CD4-positive, alpha-beta T cell treated with Interleukin-6 at 100 ng/mL for 8 hours (primary cell): ENCODE measurements at places on chromosomes 2 and 18.

GRCh38 chr18:6056171-6056910 is 161.0 kb upstream of the TMEM200C start:
- no peak for DNase-seq

DNA sequence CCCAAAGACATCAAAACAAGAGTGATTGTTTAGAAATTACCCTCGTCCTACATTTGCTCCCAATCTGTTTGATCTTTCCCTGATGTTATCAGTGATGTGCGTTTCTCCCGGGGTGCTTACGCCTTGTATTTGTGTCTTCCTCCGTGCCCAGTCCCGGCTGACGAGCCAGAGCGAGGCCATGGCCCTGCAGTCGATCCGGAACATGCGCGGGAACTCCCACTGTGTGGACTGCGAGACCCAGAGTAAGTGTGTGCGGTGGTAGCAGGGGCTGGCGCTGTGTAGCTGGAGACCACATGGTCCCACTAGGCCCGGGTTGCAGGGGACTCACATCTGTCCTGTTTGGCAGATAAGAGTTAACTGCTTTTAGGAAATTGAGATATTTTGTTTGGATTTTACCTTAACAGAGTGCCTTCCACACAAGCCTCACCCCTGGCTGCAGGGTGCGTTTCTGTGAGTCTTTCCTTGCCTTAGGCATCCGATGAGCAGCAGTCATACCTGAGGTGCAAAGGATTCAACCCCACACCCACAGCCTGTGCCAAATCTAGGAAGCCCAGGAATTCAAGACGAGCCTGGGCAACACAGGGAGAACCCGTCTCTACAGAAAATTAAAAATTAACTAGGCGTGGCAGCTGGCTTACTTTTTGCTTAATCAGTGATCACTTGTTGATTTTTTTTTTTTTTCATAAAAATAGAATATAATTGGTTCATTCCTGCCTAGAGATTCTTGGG is 127.4 kb downstream of the GBX2 start:
- DNase-seq = no peak

DNA sequence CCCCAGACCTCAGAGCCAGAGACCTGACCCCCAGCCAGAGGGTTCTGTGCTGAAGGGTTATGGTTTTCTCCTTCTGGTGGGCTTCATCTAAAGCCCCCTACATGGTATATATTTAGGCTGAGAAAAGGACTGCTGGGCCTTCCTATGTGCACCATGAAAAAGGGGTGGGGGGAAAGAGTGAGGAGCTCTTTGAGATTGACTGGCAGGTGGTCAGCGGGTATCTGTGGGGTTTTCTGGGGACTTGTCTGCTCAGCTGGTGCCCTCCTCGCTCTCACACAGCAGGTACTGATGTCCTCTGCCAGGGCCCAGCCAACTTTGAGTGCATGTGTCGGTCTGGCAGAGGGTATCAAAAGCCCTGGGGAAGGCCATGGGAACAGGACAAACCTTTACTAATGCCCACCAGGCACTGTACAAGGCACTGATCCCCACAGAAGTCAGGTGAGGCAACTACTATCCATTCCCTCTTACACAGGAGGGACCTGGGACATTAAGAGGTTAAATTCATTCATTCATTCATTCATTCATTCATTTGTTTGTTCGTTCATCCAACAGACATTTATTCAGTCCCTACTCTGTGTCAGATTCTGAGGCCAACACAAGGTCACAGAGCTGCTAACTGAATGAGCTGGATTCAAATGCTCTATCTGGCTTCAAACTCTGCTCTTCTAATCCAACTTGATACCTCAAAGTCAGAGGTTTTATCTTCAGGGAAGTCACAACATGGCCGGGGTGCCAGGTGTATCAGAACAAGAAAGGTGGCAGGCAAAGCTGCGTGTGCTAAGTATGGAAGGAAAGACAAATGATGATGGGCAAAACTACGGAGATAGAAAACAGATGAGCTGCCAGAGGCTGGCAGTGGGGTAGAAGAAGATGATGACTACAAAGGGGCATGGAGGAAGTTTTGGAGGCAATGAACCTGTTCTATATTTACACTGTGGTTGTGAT is 44.6 kb downstream of the REEP1 start:
- no peak for DNase-seq

DNA sequence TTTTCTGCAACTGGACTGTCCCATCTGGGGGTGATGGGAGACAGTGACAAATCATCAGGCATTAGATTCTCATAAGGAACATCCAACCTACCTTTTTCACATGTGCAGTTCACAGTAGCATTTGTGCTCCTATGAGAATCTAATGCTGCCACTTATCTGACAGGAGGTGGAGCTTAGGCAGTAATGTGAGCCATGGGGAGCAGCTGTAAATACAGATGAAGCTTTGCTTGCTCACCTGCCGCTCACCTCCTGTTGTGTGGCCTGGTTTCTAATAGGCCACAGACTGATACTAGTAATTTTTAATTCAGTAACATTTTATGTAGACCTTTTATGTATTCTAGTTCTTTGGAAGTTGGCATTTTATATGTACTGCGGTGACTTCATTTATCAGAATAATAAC is 180.1 kb upstream of the SPOPL start:
- DNase-seq = no peak

DNA sequence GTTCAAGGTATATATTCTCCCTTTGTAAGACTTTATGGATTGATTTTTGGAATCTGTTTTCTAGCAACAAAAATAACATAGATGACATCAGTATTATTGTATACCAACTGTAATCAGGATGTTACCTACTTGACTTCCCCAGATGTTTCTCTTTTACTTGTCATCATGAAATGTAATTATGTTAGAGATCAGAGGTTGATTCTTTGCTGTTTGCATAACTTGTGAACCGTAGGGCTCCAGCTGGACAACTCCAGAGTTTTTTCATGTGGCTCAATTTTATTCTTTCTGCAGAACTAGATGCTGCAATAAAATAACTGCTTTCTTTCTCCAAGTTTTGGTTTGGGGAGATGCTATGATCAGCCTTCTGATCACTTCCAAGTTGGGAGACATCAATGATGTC is 58.1 kb downstream of the SPOPL start:
- DNase-seq = no peak

GRCh38 chr2:71545572-71546274 is 92.4 kb downstream of the DYSF start:
- DNase-seq = peak; percentile 22

DNA sequence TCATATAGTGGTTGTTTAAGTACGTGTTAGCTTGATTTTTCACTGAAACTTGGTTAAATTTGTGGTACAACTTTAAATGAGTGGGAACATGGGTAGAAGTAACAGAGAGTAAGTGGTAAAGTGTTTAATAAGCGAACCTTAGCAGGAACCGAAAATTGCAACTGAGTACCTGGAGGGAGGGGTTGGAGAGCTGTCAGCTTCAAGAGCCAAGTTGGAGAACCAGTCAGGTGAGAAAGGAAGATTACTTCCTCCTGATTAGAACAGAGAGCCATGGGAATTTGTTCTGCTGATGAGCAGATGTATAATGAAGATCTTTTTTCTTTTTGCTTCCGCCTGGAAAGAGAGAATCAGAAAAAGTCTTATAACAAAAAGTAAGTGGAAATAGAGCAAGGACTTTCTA is 158.4 kb upstream of the CDH7 start:
- no peak for DNase-seq

DNA sequence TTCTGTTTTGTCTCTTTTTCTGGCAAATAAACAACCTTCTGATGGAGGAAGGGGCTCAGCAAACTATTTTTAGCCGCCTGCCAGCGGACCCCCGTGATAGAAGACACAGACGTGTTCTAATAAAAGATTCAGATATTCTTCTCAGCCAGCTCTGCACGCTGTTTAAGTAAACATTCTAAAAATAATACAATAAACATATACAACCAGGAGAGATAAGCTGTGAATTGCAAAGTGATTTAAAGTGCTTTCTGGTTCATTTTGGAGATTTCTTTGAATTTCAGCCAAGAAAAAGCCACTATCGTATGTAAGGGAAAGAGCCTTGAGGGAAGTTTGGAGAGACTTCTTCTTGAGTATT is 201.3 kb downstream of the EPHA4 start:
- DNase-seq = no peak

GRCh38 chr2:234695981-234696380 is 199.1 kb upstream of the ARL4C start:
- DNase-seq = no peak

DNA sequence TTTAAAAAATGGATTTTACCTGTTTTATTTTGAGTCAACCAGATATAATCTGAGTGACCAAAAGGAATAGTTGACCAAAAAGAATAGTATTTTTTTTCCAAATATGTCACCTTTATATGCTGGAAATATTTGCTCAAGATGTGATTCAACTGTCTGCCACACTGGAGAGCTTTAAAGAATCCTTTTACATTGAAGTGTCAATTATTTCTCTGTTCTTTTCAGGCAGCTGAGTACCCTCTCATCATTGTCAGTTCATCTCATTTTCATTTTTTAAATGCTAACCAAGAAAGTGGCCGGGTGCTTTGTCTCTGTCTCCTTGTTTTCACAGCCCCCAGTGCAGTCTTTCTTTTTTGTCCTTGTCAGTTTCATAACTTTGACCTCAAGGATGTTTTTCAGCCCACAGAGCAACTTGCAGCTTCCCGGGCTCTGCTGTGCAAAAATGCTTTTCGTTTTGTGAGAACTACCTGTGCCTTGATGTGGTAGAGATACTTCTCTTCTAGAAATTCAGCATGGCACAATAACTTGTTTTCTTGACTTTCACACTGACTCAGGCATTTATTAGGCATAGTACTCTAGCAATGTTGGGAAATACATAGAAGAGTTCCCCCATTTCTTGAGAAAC is 23.4 kb upstream of the CERS6 start:
- peak; percentile 61 for DNase-seq

DNA sequence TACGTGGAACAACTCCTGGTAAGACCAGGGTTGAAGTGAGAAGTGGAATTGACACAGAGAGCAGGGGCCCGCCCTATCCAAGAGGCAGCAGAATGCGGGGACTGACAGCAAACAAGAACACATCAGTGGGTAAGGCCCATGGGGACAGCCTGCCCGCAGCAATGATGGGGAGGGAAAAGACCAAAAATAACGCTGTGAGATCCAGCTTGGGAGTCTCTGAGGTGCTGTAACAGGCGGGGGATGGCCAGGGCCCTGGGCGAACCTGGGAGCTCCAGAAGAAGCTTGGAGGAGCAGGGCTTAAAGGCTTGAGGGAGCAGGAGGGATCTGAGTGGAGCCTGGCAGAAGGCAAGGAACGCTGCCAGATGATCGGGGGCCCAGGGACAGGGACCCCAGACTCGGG is 173.4 kb downstream of the TMEM200C start:
- DNase-seq = no peak

- DNase-seq = peak; percentile 71
Measured at GRCh38 chr2:74515981-74516633, 1.9 kb downstream of the TLX2 start.

DNA sequence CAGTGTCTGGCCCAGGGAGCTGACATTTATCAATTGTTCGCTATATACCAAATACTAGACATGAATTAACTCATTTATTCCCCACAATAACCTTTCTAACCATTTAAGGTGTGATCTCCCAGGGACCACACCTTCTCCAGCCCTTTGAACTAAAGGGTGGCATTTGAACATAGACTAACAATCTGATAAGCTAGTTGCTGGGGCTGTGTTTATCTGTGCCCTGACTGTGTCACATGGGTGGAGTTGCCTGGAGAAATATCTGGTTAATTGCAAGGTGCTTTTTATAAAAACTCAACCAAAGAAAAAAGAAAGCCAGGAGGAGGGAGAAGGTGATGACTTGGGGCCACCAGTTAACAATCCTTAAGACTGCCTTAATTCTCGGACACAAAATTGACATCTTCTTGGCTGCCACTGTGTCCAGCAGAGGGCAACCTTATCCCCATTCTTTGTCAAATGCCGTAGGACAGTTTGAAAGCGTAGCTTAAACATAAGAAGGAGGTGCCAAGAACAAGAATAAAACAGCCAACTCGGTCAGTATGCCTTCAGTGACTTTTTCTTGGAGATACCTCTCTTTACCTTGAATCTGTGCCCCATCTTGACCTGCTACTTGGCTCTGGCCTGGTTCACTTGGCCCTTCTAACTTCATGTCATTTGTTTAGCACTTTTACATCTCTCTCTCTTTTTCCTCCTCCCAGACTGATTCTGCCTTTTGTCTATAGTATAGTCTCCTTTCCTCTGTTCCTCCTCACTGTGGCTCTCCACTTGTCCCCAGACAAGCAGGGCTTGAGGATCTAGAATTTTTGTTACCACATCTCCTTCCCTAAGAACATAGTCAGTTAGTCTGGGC is 183.4 kb downstream of the MYO3B start:
- peak; percentile 44 for DNase-seq

GRCh38 chr2:31354837-31355236 is 59.7 kb downstream of the XDH start:
- DNase-seq = no peak

DNA sequence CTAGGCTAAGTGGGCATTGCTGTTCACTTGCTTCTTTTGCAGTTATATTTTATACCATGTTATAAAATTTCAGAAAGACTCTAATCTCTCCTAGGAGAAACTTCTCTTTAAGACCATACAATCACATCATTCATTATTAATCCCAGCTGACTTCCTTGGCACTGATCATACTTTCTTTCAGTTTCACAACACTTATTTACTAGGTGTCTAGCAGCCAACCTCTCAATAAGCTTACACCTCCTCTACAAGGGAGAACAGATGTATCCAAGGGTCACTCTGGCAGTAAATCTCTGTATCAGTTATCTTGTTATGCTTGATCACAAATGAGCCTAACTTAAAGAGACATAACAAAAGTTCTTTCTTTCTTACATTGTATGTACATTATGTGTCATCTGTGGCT is 69.8 kb upstream of the EPB41L5 start:
- DNase-seq = no peak

DNA sequence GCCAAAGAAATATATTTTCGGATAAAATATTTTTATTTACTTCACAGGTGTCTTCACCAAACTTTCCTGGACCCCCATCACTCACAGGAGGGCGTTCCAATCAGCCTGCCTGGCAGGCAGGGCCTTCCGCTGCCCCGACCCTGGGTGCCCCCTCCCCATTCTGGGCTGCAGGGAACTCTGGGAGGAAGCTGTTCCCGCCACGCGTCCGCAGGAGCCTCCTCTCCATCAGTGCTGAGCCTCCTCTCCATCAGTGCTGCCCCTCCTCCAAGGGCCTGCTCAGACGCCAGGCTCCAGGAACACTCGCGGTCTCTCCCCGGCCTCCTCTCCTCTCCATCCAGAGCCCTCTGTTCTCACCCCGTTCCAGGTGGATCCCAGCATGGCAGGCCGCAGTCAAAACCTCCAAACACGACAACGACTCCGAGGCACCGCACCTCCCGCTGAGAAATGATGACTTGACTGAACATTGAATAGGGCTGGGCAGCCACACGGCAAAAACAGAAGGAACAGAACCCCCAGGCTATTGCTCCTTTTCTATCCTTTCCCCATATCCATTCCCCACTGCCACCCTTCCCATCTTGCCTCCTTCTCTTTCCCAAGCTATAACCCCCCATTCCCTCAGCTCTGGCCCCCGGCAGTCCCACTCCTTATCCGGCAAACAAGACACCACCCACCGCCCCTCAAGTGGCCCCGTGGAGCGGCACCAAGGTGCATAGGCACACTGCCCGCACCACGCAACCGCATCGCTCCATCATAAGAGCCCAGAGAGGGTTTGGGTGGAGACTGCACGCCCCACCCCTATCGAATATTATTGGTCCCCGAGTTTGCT is 268.6 kb upstream of the RAB6C start:
- DNase-seq = no peak
